Naive B cell (primary cell): ENCODE measurements at places on chromosomes 4 and X. TPM values are rescaled to one million over a fixed set of nuclear protein-coding genes. Genes with fewer than 3 reads are reported as not detected.

- no peak for DNase-seq
Measured at GRCh38 chr4:175440786-175441185, 371.3 kb downstream of the GPM6A start.

GRCh38 chr4:101527188-101527587, 179.9 kb upstream of the PPP3CA start:
- DNase-seq, result peak; percentile 52

The SLIT2 gene
- polyA plus RNA-seq, result not detected

DNA sequence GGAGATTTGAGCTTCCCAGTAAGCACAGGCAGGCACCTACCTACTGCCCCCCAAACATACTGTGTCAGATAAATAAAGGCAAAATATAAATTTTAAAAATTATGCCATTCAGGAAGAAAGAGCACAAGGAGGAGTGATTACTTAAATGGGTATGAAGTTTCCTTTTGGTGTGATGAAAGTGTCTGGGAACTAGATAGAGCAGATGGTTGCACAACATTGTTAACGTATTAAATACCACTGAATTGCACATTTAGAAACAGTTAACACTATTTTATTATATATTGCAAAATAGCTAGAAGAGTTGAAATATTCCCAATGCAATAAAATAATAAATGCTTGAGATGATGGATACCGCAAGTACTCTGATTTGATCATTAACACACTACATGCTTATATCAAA, 374.7 kb upstream of the FGF13 start:
- DNase-seq, result no peak

DNA sequence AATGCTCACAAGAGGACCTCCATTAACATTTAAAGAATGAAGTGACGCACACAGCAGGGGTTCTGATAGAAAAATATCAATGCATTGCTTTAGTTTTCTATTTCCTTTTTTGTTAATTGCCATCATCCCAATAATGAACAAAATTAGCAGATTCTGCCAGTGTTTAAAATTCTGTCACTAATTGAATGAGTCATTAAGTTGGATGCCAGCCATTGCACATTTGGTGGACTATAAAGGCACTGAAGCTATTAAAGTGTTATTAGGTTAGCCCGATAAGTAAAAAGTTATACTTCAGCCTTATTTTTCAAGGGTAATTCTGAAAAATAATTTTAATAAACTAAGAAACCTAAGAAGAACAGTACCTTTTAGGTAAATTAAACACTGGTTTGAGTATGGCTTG, 53.1 kb downstream of the MAP3K15 start:
- DNase-seq, result no peak

DNA sequence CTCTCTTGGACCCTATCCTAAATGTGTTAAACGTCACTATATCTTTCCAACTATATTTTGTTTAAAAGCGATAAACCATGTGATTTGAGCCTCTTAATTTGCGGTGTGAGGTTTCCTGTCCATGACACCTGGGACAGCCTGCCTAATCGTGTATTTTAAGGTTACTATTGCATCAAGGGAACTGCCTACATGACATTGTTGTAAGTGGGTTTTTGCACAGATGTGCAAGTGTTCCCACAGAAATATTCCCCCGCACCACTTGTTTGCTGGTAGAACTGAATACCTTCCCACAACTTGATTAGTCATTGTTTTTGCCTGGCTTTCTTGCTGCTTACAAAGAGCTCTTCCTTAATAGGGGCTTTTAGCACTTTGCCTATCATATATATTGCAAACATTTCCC, 5.1 kb upstream of the FAM184B start:
- no peak for DNase-seq

GRCh38 chrX:148363471-148364235, 136.8 kb upstream of the AFF2 start:
- DNase-seq, result no peak

DNA sequence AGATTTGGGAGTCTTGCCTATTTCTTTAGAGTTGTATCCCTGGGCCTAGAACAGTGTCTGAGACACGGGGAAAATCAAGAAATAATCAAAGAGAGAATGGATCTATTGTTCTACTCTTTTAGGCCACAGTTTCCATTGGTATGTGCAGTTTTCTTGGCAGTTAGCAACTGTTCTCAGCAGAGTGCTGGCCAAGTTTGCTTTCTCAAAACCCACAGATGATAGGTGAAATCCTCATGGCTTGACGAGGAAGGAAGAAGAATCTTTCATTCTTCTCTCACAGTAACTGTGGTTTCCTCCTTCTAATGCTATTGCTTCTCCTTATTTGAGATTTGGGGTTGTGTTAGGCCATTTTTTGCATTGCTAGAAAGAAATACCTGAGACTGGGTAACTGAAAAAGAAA, 42.2 kb downstream of the AGA start:
- no peak for DNase-seq

DNA sequence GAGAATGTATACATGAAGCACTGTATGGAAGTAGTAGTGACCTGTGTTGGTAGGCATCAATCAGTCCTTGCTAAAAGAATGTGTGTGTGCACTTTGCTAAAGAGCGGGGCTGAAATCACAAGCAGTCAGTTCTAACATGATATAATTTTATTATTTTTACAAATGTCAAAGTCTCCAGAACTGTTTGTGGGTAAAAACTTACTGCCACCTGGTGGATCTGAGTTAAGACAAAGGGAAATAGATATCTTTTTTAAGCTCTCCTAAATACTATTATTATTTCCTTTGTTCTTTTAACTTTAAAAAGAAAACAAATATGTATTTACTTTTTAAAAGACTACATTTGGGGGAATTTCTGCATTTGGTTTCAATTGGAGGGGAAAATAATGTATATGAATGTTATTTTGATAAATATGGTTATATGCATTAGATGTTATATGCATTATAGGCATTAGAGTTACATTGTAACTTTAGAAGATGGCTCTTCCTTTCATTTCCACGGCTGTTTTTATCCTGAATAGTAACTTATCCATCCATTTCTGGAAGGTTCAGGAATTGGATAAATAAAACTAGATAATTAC, 7.8 kb upstream of the CLOCK start:
- no peak for DNase-seq

The PNCK gene
- not detected for polyA plus RNA-seq

DNA sequence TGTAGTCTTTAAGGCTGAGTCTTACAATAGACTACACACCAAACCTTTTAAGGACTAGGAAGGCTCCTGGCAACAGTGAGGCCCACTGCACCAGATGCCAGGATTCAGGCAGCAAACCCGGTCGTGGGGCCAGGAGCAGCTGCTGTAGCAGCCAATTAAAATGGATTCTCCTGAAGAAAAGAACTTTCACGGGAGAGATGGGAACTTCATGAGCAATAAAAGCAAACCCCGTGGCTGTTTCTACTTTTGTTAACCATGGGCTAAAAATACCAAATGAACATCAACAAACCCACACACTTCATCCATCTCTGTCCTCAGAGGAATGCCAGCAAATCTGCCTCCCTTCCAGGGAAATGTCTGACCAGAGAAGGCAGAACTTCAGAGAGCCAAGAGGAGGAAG, 101.4 kb downstream of the BTC start:
- DNase-seq, result no peak
